Stimulated activated CD8-positive, alpha-beta memory T cell treated with anti-CD3 and anti-CD28 coated beads, Interleukin-2, amount 100 ng/mL, for 48 hours (primary cell): ENCODE measurements at places on chromosomes 16 and 17.

GRCh38 chr16:72195609-72196008 lies 23.7 kb upstream of the PMFBP1 start:
- no peak for DNase-seq

GRCh38 chr16:66207883-66208265 lies 158.6 kb upstream of the CDH5 start:
- no peak for DNase-seq

DNA sequence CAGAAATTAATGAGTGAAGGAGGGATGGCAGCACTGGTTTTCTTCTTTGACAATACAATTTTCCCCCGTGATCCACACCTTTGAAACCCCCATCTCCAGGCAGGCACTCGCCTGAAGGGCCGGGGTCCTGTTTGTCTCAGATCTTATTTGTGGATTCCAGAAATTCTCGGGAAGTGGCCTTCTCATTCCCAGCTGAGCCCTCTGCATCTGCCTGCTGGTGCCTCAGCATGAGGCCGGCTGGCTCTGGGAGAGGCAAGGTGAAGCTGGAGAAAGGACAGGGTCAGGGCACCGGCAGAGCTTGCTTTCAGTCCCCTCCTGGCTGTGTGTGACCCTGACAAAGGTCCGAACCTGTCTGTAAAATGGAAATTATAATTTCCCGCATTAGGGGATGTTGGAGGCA lies 35.8 kb upstream of the C1QL1 start:
- no peak for DNase-seq

DNA sequence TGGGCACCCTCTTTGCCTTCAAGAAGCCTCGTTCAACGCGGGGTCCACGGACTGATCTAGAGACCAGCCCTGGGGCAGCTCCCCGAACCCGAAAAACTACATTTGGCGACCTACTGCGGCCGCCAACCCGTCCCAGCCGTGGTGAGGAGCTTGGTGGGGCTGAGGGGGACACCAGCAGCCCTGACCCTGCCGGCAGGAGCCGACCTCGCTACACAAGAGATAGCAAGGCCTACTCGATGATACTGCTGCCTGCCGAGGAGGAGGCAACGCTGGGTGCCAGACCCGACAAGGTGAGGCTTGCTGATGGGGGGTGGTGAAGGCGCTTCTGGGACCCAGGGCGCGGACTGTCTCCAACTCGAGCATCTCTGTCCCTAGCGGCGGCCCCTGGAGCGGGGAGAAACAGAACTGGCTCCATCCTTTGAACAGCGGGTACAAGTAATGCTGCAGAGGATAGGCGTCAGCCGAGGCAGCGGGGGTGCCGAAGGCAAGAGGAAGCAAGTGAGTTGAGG lies 5.6 kb downstream of the ACD start:
- no peak for DNase-seq

GRCh38 chr17:68534695-68535088 lies 22.5 kb downstream of the PRKAR1A start:
- no peak for DNase-seq

DNA sequence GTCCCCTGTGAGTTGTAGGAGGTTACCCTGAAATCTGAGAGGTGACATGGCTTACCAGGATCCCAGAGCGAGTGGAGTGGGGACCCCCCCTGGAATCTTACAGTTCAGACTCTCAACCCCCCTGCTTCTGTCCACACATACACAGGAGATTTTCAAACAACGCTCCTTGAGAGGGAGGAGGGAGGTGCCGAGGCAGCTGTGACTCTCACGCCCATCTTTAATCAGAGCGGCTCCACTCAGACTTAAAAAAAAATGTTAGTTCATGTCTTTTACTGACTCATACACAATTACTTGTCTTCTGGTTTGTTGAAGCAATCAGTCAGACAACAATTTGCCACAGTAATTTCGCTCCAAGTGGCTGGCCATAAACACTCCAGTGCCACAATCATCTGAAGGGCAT lies 15.4 kb upstream of the TMEM220 start:
- no peak for DNase-seq

GRCh38 chr16:1154291-1154886 lies 1.5 kb downstream of the CACNA1H start:
- no peak for DNase-seq

- no peak for DNase-seq
These were observed at the start of gene KRTAP3-1 for GRCh38 chr17:41008811-41009210. TSS of gene KRTAP3-1 (minus strand) at chr17:41009128. CDS start at chr17:41009074, 54 bp downstream.

GRCh38 chr17:30520882-30521281 lies 43.7 kb downstream of the GOSR1 start:
- DNase-seq: no peak

DNA sequence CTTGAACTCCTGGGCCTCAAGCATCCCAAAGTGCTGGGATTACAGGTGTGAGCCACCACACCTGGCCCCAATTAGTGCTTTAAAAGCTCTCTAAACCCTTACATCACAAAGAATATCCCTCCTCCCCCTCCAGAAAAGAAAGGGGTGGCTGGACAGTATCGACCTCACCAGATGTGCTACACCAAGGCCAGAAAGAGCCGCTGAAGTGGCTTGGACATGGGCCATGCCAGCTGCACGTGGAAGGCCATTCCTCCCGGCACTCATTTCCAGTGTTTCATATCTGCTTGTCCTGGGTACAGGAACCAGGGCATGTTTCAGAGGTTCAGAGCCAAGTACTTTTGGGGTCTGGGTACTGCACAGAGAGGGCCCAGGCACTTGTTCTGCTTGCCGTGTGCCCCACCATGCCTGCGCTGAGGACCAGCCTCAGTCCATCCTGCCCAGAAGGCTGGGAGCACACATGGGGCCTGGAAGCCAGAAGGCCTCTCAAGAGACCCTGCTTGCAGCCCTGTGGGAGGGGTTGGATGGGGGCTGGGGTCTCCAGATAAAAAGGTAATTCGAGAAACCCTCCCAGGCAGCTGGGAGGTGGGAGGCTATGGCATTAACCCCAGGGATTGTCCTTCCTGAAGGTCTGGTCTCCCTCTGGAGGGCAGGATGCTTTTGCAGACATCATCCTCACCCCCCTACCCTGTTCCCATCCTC lies 3.5 kb upstream of the SRRM2 start:
- no peak for DNase-seq

GRCh38 chr17:4892499-4893221 lies 6.7 kb upstream of the C17orf107 start:
- no peak for DNase-seq

GRCh38 chr16:4868535-4868934 lies 21.3 kb downstream of the UBN1 start:
- DNase-seq: no peak

DNA sequence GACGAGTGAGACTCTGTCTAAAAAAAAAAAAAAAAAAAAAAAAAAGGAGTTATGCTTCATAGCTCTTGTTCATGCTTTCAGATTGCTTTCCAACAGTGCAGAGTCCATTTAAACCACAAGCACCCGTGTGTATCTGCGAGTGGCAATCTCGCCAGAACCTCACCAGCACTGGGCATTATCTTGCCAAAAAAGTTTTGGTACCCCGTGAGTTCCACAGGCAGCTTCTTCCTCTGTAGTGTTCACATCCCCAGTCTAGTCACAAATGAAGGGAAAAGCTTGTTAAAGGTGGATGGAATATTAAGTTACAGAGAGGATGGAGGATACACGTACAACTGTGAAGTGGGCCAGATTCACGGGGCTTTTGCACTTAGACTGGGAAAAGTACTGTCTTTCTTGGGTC lies 33.5 kb downstream of the WSB1 start:
- DNase-seq: no peak

- DNase-seq: no peak
These were observed 32.0 kb upstream of the TOX3 start for GRCh38 chr16:52578829-52579498.

DNA sequence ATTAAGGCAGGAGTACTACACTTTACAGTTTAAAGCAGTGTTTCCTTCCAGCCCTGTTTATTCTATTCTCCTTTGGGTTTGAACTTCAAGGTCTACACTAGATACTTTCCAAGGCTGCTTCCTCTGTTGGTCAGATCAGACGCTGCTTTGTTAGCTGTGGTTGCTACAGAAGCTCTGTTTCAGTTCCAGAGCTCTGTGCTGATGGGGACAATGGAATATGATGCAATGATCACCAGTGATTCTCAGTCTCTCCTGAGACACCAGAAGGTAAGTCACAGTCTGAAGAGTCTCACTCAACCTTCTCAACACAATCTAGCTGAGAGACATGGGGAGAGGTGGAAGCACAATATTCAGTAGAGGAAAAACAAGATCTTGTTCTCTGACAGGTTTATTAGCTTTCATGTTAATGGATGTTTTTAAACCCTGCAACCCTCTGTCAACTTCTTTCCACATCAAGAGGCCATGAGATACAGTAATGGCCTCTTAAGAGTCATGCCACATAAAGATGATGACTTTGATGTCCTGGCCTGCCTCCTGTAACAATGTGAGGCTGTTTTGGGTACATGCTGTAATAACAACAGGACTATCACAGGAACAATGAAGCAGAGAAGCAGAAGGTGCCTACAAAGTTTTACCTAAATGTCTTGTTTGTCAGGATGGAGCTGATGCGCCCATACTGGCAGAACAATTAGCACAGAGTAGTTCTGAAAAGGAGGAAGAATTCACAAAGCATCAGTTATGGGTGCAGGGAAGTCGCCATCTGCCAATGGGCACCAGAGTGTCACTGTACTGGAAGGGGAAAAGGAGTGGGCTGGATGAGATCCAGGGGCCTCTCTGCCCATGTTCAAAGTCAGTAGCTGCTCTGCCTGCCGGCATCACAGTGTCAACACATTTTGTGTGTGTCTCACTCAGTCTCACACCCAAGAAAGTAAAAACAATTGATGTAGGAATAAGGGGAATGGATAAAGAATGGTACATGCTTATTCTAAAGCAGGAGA lies 33.4 kb downstream of the PSME3IP1 start:
- DNase-seq: no peak

DNA sequence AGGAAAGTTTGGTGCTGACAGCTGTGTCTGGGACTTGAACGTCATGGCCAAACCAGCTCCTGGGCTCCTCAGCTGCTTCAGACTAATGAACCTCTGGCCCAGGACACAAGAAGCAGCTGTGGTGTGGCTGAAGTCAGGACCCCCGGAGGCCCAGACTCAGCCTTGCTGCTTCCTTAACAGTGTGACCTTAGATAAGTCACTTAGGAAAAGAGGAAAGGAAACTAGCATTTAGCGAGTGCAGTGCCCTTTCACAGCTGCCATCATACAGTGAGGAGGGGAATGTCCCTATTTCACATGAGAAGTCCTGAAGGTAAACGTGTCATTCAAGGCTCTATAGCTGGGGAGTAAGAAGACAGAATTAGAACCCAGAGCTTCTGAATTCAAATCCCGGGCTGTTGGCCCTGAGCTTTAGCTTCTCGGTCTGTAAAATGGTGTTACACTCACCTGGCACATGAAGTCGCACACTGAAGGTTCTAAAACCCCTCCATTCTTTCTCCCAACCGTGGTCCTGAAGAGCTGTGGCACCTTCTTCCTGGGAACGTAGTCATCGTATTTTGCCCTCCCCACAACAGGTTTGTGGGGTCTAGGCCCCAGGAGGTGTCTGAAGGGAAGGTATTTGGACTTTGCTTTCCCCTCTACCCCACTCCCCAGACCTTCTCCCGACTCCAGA lies 910 bp upstream of the RAMP2 start:
- no peak for DNase-seq

- no peak for DNase-seq
These were observed 41.3 kb upstream of the ATP2A3 start for GRCh38 chr17:4005296-4006164.

DNA sequence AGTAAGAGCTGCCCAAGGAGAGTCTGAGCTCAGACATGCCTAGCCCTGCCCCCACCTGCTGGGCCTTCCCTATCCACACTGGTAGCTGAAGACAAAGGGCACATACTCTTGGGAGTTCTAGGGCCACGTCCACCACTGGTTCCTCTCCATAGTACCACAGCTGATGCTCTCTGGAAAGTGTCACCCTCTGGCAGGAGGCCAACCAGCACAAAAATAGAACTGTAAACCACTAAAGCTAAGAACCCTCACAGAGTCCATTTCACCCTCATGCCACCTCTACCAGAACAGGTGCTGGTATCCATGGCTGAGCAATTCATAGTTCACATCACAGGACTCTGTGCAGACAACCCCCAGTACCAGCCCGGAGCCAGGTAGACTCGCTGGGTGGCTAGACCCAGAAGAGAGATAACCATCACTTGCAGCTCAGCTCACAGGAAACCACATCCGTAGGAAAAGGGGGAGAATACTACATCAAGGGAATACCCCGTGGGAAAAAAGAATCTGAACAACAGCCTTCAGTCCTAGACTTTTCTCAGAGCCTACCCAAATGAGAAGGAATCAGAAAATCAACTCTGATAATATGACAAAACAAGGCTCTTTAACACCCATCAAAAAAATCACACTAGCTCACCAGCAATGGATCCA lies 115.3 kb downstream of the CEP112 start:
- DNase-seq: no peak

DNA sequence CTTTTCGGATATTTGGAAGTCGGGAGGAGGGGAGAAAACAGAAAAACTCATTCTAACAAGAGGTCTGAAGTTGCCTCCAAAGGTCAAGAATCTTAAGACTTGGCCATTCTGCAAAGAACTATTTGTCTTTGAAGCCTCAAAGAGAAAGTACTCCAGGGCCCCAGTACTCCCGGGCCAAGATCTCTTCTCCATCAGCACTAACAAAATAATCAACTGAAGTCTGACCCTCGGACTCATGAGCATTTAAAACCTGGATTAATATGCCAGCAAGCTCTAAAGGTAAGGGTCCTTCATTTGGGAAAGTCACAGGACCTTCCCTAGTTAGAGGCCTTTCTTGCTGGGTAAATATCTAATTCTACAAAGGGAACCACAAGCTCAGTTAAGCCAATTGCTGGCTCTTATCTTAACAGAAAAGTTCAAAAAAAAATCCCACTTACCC lies 4.5 kb downstream of the AXIN2 start:
- DNase-seq: no peak

- DNase-seq: no peak
These were observed 107.1 kb downstream of the SNX29 start for GRCh38 chr16:12083631-12084030.

GRCh38 chr17:4124999-4125398 lies 17.8 kb downstream of the ZZEF1 start:
- no peak for DNase-seq

- no peak for DNase-seq
These were observed 4.7 kb downstream of the CHD3 start for GRCh38 chr17:7893187-7893880.

- DNase-seq: no peak
These were observed 680 bp downstream of the ZNF629 start for GRCh38 chr16:30786115-30786935.

DNA sequence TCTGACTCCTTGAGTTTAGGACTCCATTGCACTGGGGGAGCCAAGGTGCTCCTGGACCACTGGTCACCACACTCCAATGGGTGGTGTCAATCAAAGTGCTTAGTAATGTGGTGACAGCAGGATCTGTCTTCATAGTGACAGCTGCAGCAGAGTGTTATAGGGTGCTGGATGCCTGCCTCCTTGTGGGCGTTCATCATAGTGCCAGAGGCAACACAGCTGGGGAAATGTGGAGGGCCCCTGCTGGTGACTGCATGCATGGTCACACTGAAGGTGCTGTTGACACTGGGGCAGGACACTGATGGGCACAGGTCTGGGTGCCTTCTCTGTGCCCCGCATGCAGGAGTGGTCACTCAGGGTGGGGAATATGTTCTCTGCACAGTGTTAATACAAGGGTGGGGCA lies 177.5 kb upstream of the CDH8 start:
- no peak for DNase-seq
